Mesenteric fat pad (tissue), 1 donor: ENCODE measurements at places on chromosomes 11 and 22. TPM values are rescaled to one million over a fixed set of nuclear protein-coding genes. Genes with fewer than 3 reads are reported as not detected.

- no peak for DNase-seq
These were observed 15.8 kb downstream of the CYB5R2 start for GRCh38 chr11:7657306-7658025.

C11orf91 gene
- 3.4 TPM for total RNA-seq

GRCh38 chr11:330694-331357 is 10.2 kb upstream of the IFITM3 start:
- peak; percentile 74 for DNase-seq

SEZ6L gene
- total RNA-seq = not detected

- no peak for DNase-seq
These were observed 26.1 kb upstream of the CTSC start for GRCh38 chr11:88363648-88364065.

FOLR1 gene
- total RNA-seq = 0.32 TPM

DNA sequence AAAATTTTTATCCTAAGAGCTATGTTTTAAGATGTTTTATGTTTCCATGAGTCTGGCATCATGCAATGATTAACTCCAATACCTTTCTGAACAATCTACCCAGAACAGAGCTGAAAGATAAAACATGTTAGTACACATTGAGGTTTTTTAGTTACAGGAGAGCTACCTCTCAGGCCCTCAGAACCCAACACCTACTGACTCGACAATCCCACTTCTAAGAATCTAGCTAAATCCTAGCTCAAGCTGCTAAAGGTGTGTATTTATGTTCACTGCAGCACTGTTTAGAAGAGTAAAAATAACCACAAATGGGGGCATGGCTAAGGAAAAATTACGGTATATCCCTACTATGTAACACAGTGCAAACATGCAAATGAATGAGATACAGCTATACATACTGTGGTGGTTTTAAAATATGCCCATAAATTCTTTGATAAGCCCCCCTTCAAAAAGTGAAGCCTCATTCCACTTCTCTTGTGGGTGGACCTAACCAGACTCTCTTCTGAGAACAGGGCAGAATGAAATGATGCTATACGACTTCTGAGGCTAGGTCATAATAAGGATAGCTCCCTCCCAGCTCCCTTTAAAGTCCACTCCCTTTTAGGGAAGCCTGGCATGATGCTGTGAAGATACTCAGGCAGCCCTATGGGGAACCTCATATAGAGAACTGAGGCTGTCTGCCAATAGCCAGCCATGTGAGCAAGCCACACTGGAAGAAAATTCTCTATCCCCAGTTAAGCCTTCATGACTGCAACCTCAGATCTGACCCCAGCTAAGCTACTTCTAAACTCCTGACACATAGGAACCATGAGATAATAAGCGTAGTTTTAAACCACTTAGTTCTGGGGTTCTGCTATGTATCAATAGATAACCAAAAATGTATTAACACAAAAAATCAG is 29.5 kb downstream of the TMEM123 start:
- no peak for DNase-seq

DNA sequence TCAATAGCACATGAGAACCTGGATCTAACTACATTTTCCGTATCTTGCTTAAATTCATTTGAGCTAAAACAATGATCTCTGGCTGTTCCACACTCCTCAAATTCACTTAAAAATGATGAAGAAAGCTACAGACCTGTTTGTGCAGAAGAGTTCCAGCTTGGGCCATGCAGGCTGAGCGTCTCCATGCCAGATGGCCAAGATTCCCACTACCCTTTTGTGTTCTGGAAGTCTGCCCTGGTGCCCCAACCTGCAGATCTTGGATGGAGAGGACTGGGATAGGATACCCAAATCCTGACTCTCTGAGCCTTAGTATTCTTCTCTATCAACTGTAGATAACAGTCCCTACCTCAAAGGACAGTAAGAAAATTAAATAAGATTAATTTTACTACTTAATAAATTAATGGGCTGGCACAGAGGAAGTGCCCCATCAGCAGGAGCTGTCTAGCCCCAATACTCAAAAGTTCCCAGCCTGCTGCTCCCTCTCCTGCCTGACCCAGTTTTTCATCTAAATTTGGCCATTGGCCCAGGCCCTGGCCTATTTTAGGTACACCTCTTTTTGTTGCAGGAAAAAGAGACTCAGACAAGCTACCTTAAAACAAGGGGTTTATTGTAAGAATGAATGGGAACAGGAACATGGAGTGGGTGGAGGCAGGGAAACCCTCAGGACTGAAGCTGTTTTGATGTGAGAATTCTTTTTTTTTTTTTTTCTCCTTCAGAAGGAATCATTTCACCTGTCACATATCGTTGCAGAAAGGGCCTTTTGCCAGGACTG is 81.4 kb upstream of the GRK3 start:
- no peak for DNase-seq

DNA sequence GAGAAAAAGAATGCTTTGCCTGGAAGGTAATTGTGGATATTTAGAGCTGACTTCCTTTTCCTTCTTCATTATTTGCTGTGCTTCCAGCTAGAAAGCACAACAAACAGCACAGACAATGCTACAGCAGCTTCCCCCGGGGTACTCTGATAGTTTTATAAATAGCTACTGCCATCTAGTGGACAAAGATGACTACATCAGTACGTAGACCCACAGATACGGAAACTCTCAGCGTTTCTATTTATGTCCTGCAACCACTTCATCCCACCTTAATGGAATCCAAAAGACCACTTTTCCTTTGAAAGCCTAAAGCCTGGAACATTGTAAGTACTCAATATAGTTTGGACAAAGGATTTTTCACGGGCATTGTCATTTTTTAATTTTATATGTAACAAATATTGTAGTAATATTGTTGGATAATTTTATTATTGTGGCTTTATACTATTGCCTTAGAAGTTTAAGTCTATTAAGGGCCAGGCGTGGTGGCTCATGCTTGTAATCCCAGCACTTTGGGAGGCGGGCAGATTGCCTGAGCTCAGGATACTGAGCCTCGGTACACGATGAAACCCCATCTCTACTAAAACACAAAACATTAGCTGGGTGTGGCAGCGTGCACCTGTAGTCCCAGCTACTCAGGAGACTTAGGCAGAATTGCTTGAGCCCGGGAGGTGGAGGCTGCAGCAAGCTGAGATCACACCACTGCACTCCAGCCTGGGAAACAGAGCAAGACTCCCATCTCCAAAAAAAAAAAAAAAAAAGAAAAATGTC is 7.5 kb downstream of the HSPA8 start:
- DNase-seq = no peak

DNA sequence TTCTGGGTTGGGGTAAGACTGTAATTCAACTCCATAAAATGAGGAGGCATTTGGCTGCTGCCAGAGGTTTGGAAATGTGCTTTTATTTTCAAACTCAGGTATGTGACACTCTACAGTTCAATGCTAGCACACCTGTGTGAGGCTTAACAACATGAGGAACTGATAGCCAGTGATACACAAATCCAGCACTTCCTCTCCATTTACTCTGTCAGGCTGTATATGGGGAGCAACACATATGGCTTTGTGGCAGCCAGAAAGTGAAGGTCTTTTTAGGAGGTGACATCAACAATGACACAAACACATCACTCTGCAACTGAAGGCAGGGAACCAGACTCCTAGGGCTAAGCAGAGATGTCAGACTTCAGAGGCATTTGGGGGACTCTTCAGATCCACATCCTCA is 4.6 kb upstream of the LYVE1 start:
- no peak for DNase-seq

CD3G gene
- 1.1 TPM for total RNA-seq

DNA sequence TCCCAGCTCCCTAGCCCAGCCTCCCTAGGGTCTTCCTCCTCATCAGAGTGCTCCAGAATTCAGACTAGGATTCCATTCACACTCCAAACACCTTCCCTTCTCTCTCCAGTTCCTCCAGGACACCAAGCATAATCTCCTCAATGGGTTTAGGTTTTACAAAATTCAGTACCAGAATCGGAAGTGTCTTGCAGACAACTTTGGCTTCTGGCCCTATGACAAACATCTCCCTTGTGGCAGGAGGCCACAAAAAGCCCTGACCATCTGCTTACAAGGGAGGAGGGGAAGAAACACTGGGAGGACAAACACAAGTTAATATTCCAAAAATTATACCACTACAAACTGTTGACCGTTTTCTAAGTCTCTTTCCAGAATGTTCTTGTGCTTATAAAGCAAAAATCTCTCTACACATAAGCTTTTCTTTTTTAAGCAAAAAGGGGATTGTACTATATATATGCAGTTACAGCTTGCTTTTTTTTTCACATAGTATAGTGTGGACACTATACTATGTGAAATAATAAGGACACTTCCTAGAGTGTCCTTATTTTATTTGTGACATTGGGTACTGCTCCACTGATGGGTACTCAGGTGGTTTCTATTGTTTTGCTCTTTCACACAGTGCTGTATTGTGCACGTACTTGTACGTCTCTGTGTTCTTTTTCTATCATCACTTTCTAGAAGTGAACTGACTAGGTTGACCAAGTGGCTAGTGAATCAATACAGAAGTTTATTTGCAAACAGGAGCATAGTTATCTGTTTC is 78.7 kb downstream of the BDNF start:
- DNase-seq = no peak

- DNase-seq = no peak
These were observed 73.2 kb upstream of the TCF20 start for GRCh38 chr22:42343531-42344081.

FLRT1 gene
- not detected for total RNA-seq

GRCh38 chr22:30283342-30283741 is 6.0 kb downstream of the CASTOR1 start:
- DNase-seq = no peak
